ENCODE measurements at places on chromosomes 3 and 15.

DNA sequence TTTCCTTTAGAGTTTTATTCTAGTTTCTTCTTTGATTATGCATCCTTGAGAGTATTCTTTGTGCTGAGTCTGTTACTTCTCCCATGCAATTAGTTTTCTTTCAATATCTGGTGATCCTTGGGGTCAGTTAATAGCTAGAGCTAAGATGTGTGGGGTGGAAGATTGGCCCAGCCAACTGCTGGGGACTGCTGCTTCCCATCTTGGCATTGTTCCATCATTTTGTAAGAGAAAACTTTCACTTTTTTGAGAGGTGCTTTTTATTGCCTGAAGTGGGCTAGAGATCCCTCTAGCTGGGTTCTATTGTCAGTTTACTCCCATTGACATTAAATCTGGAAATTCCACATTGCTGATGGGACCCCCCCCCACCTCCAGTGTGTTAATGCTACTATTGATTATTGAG, 15.4 kb downstream of the BCL2L10 start:
- no peak for DNase-seq

DNA sequence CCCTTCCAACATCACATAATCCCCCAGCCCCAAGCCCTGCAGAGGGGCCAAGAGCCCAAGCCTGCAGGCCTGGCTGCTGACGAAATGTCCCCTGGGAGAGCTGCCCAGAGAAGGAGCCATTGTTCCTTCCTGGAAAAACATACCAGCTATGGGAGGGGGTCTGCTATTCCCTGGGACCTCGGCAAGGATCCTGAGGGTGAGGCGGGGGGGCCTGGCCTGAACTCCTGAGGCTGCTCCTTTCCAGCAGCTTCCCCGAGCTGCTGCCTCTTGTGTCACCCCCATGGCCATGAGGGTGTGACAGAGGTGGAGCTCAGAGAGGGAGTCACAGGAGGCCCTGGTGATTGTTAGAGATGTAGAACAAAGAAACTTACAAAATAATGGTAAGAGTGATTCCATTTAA, 12.9 kb downstream of the LOXL1 start:
- no peak for DNase-seq

DNA sequence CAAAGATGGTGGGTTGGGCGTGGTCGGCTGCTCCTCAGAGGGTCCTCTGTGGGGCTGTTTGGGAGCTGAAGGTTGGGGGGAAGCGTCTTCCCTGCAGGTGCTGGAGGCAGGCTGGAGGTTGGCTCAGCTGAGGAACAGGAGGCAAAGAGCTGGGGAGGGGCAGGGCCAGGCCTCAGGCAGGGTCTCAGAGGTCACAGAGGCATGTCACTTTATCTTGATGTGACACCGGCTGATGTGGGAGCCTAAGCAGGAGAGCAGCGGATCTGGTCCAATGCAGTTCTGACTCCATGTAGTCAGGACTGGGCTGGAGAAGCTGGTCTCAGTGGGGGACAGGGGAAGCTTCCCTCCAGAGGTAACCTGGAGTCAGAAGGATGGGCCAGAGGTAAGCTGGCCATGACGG, 7.7 kb upstream of the GNAT1 start:
- no peak for DNase-seq

DNA sequence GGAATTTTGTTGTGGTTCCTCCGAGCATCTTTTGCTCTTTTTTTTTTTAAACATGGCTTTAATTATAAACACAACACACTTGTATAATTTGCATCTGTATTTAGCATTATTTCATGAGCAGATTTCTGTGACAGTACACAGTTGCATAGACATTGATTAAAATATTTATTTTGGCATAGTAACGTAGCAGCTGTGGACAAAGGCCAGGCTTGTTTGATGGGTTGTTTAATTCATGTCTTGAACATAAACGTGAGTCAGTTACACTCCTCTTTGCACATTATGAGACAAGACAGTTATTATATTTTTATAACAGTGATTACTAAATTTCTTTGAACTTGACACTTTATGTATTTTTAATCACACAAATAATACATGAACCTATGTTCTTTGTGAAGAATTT, 182.5 kb downstream of the CACNA2D3 start:
- no peak for DNase-seq

DNA sequence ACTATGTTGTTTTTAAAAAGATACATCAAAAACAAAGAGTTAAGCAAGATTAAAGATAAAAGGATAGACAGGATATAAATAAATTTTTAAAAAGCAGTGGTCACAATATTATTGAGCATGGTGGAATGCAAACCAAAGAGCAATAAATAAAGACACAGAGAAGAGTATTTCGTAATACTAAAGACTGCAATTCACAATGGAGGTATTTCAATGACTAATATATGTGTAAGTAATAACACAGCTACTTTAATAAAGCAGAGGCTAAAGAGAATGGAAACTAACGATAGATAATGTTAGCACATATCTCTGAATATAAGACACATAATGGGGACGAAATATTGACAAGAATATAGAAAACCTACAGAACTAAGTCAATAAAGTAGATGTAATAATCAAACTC, 219.6 kb downstream of the WDR72 start:
- no peak for DNase-seq

GRCh38 chr3:147361454-147362420, 44.6 kb downstream of the ZIC4 start:
- DNase-seq = no peak

DNA sequence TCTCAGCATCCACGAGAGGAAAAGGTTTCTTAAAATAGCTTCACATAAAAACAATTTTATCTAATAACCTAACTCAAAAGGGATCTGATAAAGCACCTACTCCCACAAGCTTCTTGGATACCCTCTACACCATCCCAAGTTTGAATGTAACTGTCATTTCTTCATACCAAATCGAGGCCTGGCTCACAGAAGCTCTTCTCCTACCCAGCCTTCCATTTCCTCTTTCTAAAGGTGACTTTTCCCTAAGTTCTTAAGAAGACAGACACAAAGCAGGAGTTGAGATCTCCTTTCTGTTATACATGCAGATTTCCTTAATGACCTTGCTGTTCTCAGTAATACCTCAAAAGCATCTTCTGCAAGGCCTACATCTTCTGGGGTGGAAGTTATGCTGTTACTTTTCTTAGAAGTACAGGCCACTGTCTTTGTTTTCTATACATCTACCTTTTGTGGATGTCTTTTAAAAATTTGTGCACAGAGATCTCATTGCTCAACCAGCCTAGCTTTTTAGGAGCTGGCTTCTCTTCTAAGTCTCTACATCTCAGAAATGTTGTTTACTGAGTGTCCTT, 3.4 kb upstream of the LRRIQ4 start:
- DNase-seq = no peak

GRCh38 chr15:63234451-63234870, 42.9 kb upstream of the APH1B start:
- no peak for DNase-seq
